Spinal cord (tissue), 10 donors: ENCODE measurements at places on chromosomes 16 and 17. TPM values are rescaled to one million over a fixed set of nuclear protein-coding genes. Genes with fewer than 3 reads are reported as not detected.

MT1A gene
- not detected for polyA plus RNA-seq

TEX14 gene
- 0.89 TPM for polyA plus RNA-seq

KRT35 gene
- polyA plus RNA-seq = not detected

HOXB2 gene
- polyA plus RNA-seq = 57.3 TPM

ZNF624 gene
- polyA plus RNA-seq = 7.5 TPM

KIF22 gene
- polyA plus RNA-seq = 55.0 TPM

SSTR5 gene
- polyA plus RNA-seq = 0.38 TPM

SUPT6H gene
- 59.3 TPM for polyA plus RNA-seq

KRTAP9-7 gene
- not detected for polyA plus RNA-seq

DNAH9 gene
- polyA plus RNA-seq = 21.4 TPM

PABPN1L gene
- polyA plus RNA-seq = 0.41 TPM

SLC5A10 gene
- polyA plus RNA-seq = 0.13 TPM

KRTAP4-16 gene
- not detected for polyA plus RNA-seq

KRTAP3-2 gene
- polyA plus RNA-seq = not detected

KRT13 gene
- polyA plus RNA-seq = not detected

MPV17L gene
- 10.9 TPM for polyA plus RNA-seq

DHX40 gene
- 56.4 TPM for polyA plus RNA-seq

AXIN2 gene
- polyA plus RNA-seq = 32.1 TPM

BCL6B gene
- 8.5 TPM for polyA plus RNA-seq

ZNF750 gene
- polyA plus RNA-seq = 0.66 TPM

MT1M gene
- polyA plus RNA-seq = 6.6 TPM

SDK2 gene
- polyA plus RNA-seq = 14.4 TPM

DECR2 gene
- 24.6 TPM for polyA plus RNA-seq

CCDC144A gene
- polyA plus RNA-seq = 6.3 TPM

DHX8 gene
- polyA plus RNA-seq = 35.5 TPM

CES1 gene
- polyA plus RNA-seq = not detected

CCL23 gene
- not detected for polyA plus RNA-seq

ARL4D gene
- 14.1 TPM for polyA plus RNA-seq

TTLL6 gene
- polyA plus RNA-seq = 0.22 TPM

HAP1 gene
- 44.2 TPM for polyA plus RNA-seq

IFT20 gene
- 84.1 TPM for polyA plus RNA-seq

PPP1R1B gene
- polyA plus RNA-seq = 20.2 TPM

PITPNM3 gene
- 21.6 TPM for polyA plus RNA-seq

ACE gene
- 14.4 TPM for polyA plus RNA-seq

KRTAP9-8 gene
- polyA plus RNA-seq = not detected

ST6GALNAC2 gene
- polyA plus RNA-seq = 8.0 TPM

ADAD2 gene
- 1.3 TPM for polyA plus RNA-seq

SMARCD2 gene
- polyA plus RNA-seq = 36.6 TPM

ASIC2 gene
- 36.7 TPM for polyA plus RNA-seq

SLC5A11 gene
- polyA plus RNA-seq = 0.24 TPM

SMURF2 gene
- 30.7 TPM for polyA plus RNA-seq

NUDT21 gene
- 79.7 TPM for polyA plus RNA-seq

MAPK7 gene
- polyA plus RNA-seq = 28.6 TPM

BOLA2 gene
- 9.4 TPM for polyA plus RNA-seq

YBX2 gene
- polyA plus RNA-seq = 4.2 TPM

MYO15B gene
- 148 TPM for polyA plus RNA-seq

CLEC19A gene
- 1.00 TPM for polyA plus RNA-seq

UQCRC2 gene
- polyA plus RNA-seq = 285 TPM

SEPTIN1 gene
- 5.0 TPM for polyA plus RNA-seq

MYO15A gene
- polyA plus RNA-seq = 6.8 TPM

HBZ gene
- 1.1 TPM for polyA plus RNA-seq

KRTAP9-4 gene
- not detected for polyA plus RNA-seq
